NCI-H446 treated with DMSO at 0.1 percent for 48 hours (cell line): ENCODE measurements at places on chromosomes 1 and 21.

DNA sequence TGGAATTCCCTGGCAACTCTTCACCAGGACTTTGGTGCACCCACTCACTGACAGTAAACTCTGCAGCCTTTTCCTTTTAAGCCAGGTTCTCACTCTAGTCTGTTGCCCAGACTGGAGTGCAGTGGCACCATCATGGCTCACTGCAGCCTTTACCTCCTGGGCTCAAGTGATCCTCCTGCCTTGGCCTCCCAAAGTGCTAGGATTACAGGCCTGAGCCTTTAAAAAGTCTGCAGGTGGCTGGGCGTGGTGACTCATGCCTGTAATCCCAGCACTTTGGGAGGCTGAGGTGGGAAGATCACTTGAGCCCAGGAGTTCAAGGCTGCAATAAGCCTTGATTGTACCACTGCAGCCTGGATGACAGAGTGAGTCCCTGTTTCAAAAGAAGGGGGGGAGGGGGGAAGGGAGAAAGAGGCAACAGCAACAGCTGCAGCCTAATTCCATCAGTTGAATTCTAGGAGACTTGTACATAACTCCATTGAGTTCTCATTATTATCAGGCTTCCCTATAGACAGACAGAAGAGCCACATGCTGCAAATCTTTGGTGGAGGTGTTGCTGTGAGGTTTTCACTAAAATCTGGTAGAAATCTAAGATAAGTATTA is 8.1 kb upstream of the HNRNPR start:
- DNase-seq = no peak

DNA sequence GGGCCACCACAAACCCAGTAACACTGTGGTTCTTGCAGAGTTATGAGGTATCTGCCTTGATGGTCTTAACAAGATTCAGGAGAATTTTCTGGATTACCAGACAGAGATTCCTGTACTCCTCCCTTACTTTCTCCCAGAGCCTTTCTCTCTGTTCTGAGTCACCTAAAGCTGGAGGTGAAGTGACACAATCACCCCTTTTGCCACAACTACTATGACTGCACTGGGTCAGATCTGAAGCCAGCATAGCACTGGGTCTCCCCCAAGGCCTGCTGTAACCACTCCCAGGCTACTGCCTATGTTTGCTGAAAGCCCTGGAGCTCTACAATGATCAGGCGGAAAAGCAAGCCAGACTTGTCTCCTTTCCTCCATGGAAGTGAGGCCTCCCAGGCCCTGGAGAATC is 156.7 kb upstream of the NEGR1 start:
- DNase-seq = no peak

- DNase-seq = peak; percentile 39
Observed at GRCh38 chr1:89965193-89965768, 29.6 kb upstream of the ZNF326 start.

DNA sequence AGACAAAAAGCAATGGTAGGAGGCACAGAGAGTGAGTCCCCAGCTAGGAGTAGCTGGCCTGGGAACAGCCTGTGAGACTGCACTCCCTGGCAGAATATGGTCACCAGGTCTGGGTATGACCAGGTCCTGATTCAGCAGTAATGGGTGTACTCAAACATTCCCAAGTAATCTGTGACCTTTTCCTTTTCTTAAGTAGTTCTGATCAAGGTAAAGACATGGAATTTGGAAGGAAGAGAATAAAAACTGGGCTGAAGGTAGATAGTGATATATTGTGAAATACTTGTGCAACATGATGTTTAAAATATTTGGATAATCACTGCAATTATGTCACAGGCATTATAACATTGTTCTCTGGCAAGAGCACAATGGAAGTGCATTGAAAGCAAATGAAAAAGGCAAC is 147.2 kb upstream of the DPYD start:
- no peak for DNase-seq

- no peak for DNase-seq
Observed at GRCh38 chr1:22592919-22593790, 29.9 kb downstream of the EPHA8 start.
